ENCODE measurements at places on chromosomes 3 and 15.

GRCh38 chr15:64915518-64916227, 4.0 kb downstream of the ANKDD1A start:
- no peak for DNase-seq
- no peaks in the 10 kb centered on the region for H3K27me3 ChIP-seq
- no peak overlapping the region for H3K27ac ChIP-seq

GRCh38 chr3:192130534-192131132, 596.7 kb downstream of the FGF12 start:
- no peak overlapping the region for H3K4me3 ChIP-seq
- no peak for DNase-seq
- peaks cover 22% of the 10 kb centered on the region for H3K27me3 ChIP-seq
- H3K36me3 ChIP-seq, result no peaks in the 10 kb centered on the region

GRCh38 chr15:76229266-76229665, 82.0 kb downstream of the ETFA start:
- H3K27me3 ChIP-seq, result no peaks in the 10 kb centered on the region
- no peak overlapping the region for H3K4me3 ChIP-seq
- no peak overlapping the region for H3K27ac ChIP-seq
- no peak for DNase-seq
- H3K4me1 ChIP-seq, result peaks cover 11% of the 10 kb centered on the region

- no peak overlapping the region for H3K4me3 ChIP-seq
- no peaks in the 10 kb centered on the region for H3K27me3 ChIP-seq
- no peak overlapping the region for H3K27ac ChIP-seq
Measured at GRCh38 chr15:23797747-23798446, 110.8 kb upstream of the NDN start.

DNA sequence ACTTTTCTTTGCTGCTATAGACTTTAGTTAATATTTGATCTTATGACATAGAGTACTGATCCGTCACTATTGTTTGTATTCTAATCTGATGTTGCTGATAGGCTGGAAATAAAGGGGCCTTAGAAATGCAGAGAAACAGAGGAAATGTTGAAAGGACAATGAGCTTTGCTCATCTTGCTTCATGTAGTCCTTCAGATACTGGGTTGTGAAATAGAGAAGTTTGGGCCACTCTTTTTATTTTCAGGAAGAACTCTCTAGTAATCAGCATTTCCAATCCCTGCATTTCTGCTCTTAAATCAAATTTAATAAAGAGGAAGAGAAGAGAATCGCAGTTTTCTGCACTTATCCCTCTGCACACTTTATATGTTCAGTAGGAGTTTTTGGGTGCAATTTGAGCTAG, 192.8 kb upstream of the THBS1 start:
- H3K27ac ChIP-seq, result no peak overlapping the region
- H3K27me3 ChIP-seq, result no peaks in the 10 kb centered on the region
- no peak for DNase-seq
- H3K36me3 ChIP-seq, result no peaks in the 10 kb centered on the region
- H3K4me1 ChIP-seq, result no peaks in the 10 kb centered on the region
- H3K4me3 ChIP-seq, result no peak overlapping the region

Data from chondrocyte (in vitro differentiated cells).